ENCODE measurements at places on chromosomes 6 and 20.

- DNase-seq = no peak
Observed at GRCh38 chr6:75272145-75272840, 12.3 kb downstream of the TMEM30A start.

DNA sequence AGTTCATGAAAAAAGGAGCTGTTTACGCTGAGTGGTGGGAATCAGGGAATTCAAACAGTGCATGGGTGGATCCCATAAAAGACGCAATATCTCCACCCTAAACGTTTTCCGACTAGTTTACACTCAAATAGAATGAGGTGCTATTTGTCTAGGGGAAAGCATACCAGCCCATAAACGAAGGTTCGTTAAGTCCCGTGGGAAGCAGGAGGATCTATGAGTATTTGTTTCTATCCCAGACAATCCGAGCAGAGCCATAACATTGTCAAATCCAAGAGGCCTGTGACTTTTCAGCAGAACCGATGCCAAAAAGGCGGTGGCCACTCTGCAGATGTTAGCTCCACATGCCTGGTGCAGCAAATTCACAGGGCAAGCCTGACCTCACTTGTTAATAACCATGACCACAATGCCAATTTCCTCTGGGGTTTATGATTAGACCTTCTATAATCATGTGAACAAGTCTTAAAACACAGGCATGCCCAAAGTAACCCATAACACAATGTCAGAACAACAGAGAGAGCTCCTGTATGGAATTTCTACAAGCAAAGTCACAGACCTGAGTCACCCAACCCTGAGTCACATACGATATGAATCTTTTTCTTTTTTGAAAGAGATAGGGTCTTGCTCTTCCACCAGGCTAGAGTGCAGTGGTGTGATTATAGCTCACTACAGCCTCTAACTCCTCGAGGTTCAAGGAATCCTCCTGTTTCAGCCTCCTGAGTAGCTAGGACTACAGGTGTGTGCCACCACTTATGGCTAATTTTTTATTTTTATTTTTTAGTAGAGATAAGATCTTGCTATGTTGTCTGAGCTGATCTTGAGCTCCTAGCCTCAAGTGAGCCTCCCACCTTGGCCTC is 123.3 kb downstream of the KIF13A start:
- no peak for DNase-seq

GRCh38 chr6:31961616-31962015 is 2.6 kb downstream of the SKIC2 start:
- no peak for DNase-seq

DNA sequence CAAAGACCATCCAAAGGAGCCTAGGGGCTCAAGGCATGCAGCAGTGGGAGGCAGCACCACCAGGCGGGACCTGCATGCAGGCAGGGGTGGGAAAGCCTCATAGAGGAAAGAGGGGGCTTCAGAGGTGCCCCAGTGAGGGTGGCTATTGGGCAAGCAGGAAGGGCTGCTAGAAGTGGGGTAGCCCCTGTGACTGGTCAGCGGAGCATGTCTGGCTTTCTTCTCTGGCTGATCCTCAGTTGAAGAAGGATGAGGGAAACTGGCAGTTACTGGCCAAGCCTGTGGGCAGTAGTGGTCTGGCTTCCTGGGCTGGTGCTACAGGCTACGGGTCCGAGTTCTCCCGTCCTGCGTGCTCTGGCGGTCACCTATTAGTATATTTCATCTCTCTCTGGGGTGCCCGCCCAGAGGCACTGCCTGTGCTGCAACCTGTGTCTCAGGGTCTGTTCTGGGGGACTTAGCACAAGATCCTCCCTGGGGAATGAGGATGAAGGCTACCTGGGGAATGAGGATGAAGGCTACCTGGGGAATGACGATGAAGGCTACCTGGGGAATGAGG is 35.9 kb upstream of the CST7 start:
- no peak for DNase-seq

GRCh38 chr6:5125152-5126006 is 40.2 kb downstream of the PPP1R3G start:
- no peak for DNase-seq

DNA sequence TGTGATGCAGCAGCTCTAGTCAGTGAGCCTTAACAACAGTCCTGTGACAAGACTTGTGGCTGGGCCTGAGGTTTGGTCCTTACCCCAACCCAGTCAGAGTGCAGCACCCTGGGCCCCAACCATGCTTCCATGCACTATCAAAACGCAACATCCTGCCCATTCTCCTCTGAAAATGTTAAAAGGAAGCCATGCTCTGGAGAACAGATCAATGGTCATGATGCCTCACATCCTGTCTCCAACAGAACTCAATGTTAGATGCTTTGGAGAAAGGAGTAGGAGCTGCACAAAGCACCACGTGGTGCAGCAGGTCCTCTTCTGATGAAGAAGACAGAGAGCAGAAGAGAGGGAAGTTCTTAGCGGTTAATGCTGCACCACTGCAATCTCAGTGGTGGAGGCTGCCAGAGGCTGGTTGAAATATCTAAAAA is 41.9 kb downstream of the TRAM2 start:
- no peak for DNase-seq

DNA sequence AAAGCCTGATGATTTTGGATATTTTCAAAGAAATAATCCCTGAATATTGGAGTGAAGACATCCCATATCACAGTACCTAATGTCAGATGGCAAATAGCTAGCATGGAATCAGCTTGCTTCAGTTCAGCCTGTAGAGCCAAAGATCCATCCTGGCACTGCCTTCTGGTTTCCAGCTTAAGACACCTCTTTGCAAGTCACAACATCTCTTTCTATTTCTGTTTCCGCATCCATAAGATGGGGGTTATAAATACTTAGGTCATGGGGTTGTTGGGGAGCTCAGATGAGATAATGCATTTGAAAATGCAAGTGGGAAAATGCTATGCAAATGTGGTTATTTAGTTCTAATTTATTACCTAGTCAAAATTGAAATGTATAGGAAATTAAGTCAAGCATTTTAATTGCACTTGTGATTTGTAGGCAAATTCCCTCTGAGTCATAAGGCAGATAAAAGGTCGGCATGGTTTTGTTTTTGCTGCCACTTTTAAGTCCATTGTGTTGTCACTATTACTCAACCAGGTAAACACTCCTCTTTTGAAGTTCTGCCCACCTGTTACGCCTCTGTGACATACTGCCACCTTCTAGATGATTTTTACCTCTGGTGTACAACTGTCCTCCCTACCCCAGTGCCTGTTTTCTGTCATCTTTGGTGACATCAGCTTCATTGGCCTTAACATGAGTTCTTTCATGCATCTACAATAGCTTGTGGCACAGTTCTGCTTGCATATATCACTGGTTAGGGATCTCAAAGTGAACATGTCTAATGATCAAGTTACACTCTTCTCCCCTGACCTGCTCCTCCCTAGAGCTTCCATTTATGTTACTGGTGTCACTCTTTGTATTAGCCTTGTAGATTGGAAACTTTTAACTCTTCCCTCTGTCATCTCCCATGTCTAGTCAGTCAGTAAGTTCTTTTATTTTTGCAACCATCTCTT is 96.6 kb downstream of the CDKAL1 start:
- DNase-seq = no peak

GRCh38 chr6:3803627-3804468 is 45.3 kb upstream of the FAM50B start:
- no peak for DNase-seq

DNA sequence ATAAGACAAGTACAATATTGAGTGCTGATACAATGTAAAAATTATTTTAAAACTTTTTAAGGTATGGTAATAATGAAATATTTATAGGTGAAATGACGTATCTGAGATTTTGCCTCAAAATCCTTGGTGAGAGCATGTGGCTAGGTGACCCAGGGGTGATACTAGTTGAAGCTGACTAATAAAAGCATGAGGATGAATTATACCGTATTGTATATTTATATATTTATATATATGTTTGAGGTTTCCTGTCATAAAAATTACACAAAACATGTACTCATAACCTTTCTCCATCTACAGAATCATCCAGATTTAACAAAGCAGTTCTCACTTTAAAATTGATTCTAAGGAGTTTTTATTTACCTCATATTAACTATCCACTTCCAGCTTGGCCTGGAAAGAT is 358.1 kb downstream of the CDKAL1 start:
- no peak for DNase-seq

DNA sequence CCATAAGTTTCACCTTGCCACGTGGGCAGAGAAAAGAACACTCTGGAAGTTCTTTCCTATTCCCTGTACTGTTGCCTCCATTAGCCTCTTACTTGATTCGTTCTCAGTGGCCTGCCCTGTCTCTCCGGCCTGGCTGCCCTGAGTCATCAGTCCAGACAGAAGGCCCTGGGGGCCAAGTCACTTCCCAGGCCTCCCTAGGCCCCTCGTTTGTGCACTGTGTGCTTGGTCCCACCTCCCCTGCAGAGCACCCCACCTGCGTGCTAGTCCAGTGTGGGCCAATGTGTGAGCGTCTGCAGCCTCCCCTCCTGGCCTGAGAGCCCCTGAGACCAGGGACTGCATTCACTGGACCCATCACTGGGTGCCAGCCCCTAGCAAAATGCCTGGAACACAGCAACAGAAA is 191.2 kb upstream of the RREB1 start:
- DNase-seq = no peak

GRCh38 chr20:43379239-43379917 is 78.3 kb upstream of the SRSF6 start:
- DNase-seq = no peak

DNA sequence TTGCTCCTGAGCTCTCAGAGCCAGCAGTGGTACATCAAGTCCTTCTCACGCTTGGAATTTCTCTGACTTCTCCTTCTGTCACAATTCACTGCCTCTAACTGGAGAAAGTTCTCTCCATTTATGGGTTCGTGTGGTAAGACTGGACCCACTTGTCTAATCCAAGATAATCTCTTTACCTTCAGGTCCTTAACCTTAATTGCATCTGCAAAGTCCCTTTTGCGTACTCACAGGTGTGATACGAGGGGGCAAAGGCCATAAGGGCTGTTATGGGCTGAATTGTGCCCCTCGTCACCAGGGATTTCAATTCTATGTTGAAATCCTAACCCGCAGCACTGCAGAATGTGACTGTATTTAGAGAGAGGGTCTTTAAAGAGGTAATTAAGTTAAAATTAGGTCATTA is 27.5 kb upstream of the TBC1D22B start:
- no peak for DNase-seq

DNA sequence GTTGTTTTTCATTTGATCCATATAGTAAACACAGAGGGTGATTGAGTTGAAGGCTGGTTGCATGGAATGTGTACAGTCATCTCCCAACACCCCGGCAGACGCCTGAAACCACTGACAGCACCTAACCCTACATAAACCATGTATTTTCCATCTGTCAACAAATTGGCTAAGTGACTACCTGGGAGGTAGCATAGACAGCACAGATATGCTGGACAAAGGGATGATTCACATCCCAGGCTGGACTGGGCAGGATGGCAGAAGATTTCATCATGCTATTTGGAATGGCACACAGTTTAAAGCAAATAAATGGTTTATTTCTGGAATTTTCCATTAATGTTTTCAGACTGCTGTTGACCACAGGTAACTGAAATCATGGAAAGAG is 4.4 kb upstream of the VIP start:
- DNase-seq = no peak

DNA sequence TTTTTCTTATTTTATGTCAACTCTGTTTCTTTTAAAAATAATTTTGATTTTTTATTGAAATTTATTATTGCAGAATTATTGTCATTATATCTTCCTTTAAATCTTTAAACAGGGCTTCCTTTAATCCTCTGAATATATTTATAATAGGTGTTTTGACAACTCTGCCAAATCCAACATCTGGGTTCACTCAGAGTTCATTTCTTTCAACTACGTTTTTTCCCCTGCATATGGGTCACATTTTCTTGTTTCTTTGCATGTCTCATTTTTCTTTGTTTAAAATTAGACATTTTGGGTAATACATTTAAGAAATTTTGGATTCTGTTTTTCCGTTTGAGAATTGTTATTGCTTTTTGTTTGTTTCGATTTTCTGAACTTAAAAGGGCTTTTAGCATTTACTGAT is 655.1 kb upstream of the CITED2 start:
- no peak for DNase-seq

- no peak for DNase-seq
Observed at GRCh38 chr6:65700561-65700960, 6.5 kb downstream of the EYS start.

GRCh38 chr6:57137350-57137749 is 34.8 kb upstream of the BAG2 start:
- DNase-seq = no peak

DNA sequence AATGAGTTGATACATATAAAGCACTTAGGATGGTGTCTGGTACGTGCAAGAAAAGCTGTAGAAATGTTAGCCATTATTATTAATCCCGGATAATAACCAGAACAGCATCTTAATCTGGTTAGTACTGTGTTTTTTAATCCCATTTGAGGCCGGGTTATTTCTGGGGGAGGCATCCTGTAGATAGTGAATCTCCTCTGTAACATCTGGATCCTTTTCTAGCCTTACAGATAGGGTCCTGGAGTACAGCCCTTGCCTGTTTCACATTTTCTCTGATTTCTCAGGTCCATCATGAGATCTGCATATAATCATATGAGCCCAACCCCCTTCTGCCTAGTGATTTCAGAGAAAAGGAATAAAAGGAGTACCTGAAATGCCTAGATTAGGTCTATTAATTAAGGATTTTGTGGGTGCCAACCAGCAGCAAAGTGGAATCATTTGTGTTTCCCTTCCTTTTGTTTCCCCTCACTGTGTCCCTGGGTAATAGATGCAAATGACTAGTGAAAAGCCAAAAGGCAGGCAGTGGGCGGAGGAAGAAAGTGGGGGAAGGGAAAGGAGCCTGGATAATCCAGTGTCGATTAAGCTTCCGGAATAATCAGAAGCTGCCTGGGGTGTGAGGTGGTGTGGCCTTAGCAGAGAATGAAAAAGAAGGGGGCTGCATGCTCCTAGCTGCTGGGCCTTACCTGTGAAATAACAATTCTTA is 88.9 kb downstream of the SOBP start:
- no peak for DNase-seq

GRCh38 chr20:57473246-57474048 is 51.5 kb downstream of the CTCFL start:
- DNase-seq = no peak

- DNase-seq = no peak
Observed at GRCh38 chr20:9794831-9795230, 44.0 kb downstream of the PAK5 start.

GRCh38 chr6:26243752-26244151 is 121.2 kb upstream of the BTN3A2 start:
- no peak for DNase-seq

GRCh38 chr6:43936476-43936875 is 166.5 kb downstream of the VEGFA start:
- DNase-seq = no peak

GRCh38 chr6:119446115-119446554 is 96.6 kb upstream of the MAN1A1 start:
- DNase-seq = no peak

- no peak for DNase-seq
Observed at GRCh38 chr6:145705561-145705960, 29.8 kb downstream of the EPM2A start.

GRCh38 chr6:37514837-37515236 is 15.1 kb upstream of the CCDC167 start:
- DNase-seq = no peak

GRCh38 chr20:14830466-14830865 is 493.1 kb upstream of the FLRT3 start:
- no peak for DNase-seq

- no peak for DNase-seq
Observed at GRCh38 chr6:25590986-25591385, 61.0 kb upstream of the SCGN start.

- DNase-seq = no peak
Observed at GRCh38 chr6:124868481-124868880, 93.8 kb upstream of the RNF217 start.

GRCh38 chr20:40679184-40679583 is 9.9 kb downstream of the MAFB start:
- no peak for DNase-seq
